ENCODE measurements at places on chromosomes 4 and X.

DNA sequence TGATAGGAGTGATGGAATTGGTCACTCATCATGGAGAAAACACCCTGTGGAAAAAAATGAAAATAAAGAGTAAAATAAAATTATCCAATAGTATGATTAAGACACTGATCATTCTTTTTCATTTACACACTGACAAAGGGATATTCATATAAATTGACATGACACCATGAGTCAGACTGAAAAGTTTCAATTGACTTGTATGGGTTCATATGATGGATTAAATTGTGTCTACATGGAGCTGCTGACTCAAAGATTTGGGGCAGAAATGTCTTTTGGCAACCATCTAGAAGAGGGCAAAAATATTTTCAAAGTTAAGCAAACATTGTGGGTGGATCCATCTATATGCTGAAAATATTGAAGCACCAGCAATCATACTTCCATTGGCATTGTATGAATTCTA is 153.4 kb upstream of the PPP3CA start:
- no peak for DNase-seq

- DNase-seq, result no peak
These were observed 388.7 kb downstream of the ADGRL3 start for GRCh38 chr4:61588621-61589402.

- no peak for DNase-seq
These were observed 259.1 kb upstream of the CPEB2 start for GRCh38 chr4:14743172-14743571.

GRCh38 chr4:43251841-43252240 is 359.3 kb downstream of the GRXCR1 start:
- no peak for DNase-seq

- no peak for DNase-seq
These were observed 337.1 kb upstream of the CTSO start for GRCh38 chr4:156290811-156291210.

GRCh38 chr4:109302361-109303139 is at the start of gene COL25A1:
TSS of gene COL25A1 (minus strand) at chr4:109302658.
- DNase-seq, result peak; percentile 65

- no peak for DNase-seq
These were observed 36.0 kb downstream of the STIM2 start for GRCh38 chr4:26896636-26897035.

DNA sequence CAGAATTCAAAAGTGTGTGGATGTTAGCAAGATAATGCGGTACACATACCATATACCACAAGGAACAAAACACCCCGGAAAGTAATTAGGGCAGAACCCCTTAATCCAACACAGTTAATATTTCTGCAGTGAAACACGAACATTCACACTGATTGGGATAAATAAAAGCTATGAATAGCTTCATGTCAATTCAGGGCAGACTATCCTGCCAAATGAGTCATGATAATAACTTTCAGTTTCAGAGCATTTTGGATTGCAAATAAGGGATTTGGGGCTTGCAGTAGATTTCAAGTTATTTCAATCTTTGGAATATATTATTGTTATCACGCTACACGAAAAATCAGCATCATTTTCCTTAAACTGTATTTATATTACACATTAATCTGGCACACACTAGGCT is 24.3 kb downstream of the IRF2 start:
- no peak for DNase-seq

DNA sequence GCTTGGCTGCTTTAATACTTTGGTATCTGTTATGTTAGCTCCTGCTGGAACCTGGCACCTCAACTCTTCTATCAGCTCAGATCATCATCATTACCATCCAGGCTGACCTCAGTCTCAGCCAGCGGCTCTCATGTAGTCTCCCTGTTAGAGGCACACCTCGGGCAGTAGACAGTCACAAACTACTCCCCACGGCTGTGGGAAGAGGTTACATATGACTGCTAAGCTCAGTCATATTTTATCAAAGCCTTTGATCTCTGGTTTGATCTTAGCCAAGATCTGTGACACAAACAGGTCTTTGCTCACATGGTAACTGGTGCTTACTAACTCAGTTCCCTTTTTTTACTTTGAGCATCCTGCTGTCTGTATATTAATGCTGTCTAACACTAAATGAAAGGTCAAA is 384.9 kb downstream of the CENPC start:
- DNase-seq, result no peak

DNA sequence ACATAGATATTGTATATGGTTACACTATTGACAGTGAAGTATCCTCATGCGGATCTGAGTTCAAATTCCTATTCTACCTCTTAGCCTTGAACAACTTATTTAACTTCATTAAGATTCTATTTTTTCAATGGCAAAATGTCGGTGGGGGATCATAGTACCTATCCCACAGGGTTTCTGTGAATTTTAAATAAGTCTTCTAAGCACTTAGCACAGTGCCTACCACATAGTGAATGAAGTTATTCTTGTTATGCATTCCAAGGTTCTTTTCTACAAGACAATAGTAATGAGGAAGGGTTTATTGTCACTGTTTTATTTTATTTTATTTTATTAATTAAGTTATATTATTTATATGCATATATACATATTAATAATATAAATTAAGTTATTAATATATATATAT is 8.8 kb upstream of the ENAM start:
- no peak for DNase-seq

- no peak for DNase-seq
These were observed 14.7 kb downstream of the GAK start for GRCh38 chr4:917466-917865.

DNA sequence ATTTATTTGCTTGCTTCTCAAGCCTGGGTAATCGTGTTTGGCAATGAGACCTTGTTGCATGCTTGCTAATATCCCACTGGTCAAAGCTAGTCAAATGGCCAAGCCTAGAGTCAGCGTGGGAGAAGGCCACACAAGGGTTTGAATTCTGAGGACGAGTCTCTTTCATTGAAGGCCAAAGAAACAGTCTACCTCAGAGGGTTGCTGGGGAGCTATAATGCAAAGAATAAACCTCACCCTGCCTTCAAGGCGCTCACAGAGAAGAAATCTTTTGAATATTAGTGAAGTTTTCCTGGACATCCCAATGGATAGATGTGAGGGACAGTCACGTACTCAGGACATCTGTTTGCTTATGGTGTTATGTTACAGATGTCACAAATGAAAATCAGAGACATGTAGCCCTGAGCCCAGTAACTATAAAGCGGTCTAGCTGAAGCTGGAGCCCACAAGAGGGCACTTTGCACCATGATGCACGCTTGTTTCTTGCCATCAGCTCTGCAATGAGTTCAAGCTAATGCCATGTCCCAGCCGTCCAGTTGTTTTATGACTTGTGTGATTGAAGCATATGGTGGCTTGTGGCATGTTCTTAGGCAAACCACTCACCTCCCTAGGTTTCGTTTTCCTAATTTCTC is 1.1 kb upstream of the TLR3 start:
- peak; percentile 82 for DNase-seq

DNA sequence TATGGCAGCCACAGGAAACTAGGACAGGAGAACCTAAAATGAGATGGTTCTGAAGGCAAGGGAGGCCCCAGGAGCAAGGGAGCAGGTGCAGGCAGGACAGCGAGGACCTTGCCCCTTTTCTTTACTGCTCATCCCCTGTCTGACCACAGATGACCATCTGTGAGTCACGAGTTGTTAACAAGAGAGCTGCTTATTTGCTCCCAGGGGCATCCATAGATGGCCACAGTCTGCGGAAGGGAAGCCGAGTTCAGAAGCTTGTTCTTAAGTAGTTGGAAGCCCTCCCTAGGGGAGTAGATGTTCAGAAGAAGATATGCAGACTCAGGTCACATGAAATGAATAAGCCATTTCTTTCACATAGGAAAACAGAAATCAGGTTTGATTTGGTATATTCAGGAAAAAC is 69.4 kb downstream of the EVC2 start:
- DNase-seq, result no peak

GRCh38 chr4:113825272-113825671 is 63.7 kb upstream of the CAMK2D start:
- no peak for DNase-seq

- DNase-seq, result no peak
These were observed 53.1 kb downstream of the RAB28 start for GRCh38 chr4:13430834-13431568.

- DNase-seq, result peak; percentile 88
These were observed 2.7 kb upstream of the RENBP start for GRCh38 chrX:153947009-153947769.

GRCh38 chr4:155007660-155008176 is 200.7 kb upstream of the NPY2R start:
- DNase-seq, result no peak

GRCh38 chr4:135240796-135241195 is 1039.2 kb upstream of the PABPC4L start:
- no peak for DNase-seq

DNA sequence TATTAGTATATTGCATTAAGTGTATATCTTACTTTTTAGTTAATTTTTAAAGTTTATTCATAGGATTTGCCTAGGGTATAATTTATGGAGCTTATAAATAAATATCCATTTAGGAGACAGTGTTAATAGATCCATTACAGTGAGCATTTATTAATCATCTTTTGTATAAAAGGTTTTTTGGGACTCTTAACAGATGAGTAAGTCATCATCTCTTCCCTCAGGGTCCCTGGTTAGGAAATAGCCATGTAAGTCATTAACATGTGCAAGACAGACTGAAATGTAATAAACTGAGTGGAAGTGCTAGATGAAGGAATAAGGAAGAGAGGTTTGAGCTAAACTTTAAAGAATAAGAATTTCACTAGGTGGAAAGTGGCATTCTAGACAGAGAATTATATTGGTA is 69.2 kb downstream of the PAQR3 start:
- DNase-seq, result no peak

GRCh38 chrX:2187352-2188115 is 313.2 kb downstream of the DHRSX start:
- no peak for DNase-seq

DNA sequence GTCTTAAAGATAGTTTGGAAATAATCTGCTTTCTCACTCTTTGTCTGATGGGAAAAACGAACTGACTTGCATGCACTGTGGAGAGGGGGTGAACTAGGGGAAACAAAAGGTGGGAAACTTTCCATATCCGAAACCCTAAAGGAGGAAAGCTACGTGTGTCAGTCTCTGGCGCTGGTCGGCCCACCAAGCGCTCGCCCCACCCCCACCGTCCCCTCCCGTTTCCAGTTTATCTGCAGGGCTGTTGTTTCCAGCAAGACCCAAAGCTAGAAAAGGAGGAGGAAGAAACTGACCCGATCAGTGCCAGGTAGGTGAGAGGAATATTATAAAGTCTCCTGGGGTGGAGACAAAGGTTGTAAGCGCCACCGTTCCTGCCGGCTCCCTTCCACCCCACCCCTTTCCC is 552 bp downstream of the TCEAL9 start:
- DNase-seq, result no peak

DNA sequence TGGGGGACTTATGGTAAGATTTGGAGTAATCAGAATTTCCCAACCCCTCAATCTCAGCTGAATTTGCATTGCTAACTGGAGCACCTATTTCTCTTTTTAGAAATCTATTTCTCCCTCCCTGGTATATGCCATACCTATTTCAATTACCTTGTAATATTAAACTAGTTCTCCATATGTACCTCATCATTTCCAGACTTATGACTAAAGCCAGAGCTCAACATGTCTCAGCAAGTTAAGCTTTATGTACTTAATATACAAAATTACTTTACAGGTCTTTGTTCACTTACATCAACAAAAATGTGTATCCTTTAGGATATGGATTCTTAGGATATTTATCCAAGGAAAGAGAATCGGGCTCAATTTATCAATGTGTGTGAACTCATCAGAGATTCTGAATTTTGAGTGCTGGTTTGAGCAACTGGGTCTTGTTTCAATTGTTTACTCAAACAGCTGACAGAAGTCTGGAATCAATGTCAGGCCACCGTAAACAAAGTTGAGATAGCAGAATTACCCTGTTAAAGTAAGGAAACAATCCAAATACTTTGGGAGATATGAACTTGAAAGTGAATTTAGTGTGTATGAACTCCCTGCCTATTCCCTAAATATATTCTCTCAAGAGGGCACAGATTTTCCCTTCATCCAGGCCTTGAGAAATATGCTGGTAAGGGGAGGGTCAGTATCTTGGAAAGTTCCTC is 199.6 kb downstream of the VEGFC start:
- no peak for DNase-seq

DNA sequence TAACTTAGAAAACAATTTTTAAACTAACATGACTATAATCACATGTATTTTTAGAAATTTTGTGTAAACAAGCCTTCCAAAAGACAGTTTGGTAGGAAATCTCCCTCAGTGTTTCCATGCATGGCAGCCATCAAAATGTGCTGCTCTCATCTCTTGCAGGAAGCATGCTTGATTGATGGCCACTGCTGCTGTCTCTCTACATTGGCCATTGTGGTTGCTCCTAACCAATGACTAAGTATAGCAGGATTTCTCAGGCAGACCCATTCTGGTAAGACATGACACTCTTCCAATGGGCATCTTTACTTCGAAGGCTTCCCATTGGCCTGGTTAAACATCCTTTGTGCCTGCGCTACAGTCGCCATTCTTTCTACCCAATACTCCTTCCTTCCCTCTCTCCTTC is 78.9 kb upstream of the GUCY1A1 start:
- DNase-seq, result no peak

- DNase-seq, result no peak
These were observed 117.0 kb downstream of the SPOCK3 start for GRCh38 chr4:167117273-167117672.

- no peak for DNase-seq
These were observed 54.5 kb upstream of the FAT1 start for GRCh38 chr4:186778134-186778533.

DNA sequence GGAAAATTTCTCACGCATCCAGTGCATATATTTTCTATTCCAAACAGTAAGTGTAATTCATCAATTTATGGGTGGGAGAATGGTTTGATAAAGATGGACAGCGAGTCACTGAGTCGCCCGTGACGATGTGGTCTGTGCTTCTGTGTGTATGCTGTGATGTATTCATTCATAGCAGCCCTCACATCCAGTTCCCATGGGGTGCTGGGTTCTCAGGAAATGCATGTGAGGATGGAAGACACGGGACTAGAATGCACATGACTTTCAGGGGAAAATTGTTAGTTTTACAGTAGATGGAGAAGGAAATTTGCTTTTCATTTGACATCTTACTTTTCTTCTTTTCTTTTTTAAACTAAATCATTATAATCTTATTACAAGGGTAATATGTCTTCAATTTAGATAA is 152.9 kb downstream of the STOX2 start:
- DNase-seq, result no peak

Measured in sigmoid colon (tissue), 7 donors.